NCI-H2029 treated with DMSO at 0.1 percent for 48 hours (cell line): ENCODE measurements at places on chromosomes 2 and 18.

DNA sequence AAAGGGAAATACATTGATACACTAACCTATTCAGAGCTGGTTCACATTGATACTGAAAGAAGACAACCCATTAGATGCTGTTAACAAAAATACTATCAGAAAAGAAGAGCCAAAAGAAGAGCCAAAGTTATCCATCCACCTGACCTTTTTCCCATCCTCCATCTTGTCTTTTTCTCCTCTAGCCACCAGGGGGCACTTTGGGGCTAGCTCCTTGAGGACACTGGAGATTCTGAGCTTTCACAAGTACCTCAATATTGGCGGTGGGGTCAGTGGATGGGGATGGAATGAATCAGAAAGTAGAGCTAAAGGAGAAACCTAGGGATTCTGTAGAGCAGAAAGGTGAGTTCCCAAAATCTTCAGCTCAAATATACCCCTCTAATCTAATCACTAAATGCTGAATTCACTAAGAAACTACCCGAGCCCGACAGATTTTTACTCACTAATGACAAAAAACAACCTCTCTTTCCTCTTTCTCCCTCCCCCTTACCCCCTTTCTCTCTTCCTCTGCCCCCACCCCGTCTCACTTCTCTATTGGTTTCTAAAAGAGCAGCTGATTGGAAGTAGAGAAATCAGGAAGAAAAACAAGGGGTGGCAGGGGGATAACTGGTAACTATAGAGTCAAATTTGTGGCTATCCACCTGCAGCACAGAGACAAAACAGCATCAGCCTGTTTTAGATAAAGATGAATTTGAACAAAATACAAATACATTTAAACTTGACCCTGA lies 203.3 kb downstream of the TCF4 start:
- DNase-seq: peak; percentile 5

DNA sequence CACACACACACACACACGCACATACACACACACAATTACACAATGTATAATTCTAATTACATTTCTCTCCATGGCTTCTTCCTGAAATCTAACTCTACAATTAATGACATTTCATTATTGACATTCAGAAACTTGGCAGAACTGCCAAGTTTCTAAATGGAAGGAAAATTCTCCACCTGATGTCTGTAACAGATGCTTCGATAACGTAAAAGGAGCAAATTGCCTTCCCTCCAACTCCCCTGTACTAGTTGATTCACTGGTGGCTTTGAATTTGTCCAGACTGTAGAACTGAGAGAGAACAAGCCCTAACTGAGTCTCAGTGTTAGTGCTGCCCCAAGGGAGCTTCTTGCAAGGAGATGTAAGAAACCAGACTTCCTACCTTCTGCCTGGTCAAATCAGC lies 255.1 kb upstream of the TMEM200C start:
- DNase-seq: no peak

DNA sequence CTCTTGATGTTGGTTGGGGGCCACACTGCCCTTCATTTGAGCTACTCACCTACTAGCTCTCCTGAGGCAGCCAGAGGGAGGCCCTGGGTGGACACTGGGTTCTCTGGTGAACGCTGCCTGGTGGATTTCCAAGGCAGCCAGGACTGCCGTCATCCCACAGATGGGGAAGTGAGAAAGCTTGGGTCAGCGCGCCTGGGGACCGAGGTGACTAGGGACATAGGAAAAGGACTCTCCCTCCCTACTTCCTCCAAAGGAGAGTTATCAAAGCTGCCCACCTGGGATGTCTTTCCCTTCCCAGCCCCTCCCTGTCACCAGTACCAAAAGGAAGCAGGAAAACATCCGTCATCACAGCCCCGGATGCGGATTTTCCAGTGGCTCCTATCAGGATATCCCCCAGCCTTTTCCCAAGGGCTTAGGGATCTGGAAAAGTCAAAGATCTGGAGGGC lies 3.8 kb upstream of the SEMA4C start:
- no peak for DNase-seq

- DNase-seq: peak; percentile 46
Measured at GRCh38 chr2:43484323-43484930, 111.4 kb downstream of the THADA start.

GRCh38 chr2:101771910-101772321 lies 74.4 kb downstream of the MAP4K4 start:
- no peak for DNase-seq

DNA sequence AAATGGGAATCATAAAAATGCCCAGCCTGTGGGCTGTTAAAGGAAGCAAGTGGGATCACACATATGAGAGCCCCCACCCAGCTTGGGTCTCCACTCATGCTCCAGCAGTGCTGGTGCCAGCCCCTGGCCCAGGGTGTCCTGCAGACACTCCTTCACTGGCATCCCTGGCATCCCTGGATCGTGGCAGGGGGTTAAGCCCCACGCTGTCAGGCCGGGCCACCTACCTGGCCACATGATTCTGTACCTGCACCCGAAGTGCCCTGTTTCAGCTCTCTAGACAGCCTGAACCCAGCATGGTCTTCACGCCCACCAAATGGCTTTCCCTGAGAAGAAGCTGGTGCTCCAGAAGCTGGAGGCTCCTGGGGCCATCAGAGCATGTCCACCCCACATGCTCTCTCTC lies 137.4 kb downstream of the INHBB start:
- no peak for DNase-seq

- DNase-seq: no peak
Measured at GRCh38 chr2:127783101-127783500, 27.9 kb downstream of the WDR33 start.

DNA sequence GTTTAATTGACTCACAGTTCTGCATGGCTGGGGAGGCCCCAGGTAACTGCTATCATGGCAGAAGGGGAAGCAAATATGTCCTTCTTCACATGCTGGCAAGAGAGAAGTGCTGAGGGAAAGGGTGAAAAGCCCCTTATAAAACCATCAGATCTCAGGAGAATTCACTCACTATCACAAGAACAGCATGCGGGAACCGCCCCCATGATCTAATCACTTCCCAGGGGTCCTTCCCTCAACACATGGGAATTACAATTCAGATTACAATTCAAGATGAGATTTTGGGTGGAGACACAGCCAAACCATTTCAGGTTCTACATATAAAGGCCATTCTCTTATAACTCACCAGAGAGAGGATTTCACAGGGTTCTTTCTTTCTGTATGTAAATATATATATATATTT lies 62.9 kb downstream of the VRK2 start:
- DNase-seq: no peak

DNA sequence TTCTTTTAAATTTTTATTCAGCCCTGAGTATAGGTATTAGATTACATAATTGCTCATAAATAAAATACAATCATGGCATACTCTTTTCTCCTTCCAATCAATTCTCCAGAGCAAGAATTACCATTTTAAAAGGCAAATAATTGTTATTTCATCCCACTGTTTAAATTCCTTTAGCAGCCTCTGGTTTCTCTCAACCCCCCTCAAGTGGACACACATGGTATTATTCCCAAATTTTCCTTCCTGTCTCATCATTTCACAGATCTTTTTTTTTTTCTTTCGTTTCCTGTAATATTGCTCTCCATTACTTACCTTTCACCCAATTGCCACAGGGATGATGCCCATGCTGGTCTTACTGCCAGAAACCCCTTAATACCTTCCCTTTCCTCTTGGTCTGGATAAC lies 385.2 kb downstream of the RIT2 start:
- DNase-seq: no peak

GRCh38 chr18:23270986-23271680 lies 135.8 kb downstream of the CABLES1 start:
- DNase-seq: no peak

GRCh38 chr2:17184512-17184911 lies 333.7 kb downstream of the RAD51AP2 start:
- no peak for DNase-seq

DNA sequence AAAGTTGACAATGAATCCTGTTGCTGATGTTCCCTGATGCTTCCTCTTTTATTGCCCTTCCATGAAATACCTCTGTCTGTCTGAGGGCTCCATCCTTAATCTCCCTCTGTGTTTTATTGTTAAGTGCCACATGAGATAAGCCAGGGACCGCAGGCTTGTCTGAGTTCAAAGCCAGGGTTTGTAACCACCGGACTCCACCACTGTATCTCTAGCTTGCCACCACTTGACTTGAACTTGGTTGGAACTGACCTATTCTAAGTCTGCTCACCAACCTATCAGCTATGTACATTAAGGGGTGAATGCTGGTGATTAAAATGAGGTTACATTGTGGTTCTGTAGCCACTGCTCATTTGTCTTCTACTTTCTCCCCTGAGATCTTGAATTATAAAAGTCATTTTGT lies 328.5 kb upstream of the ZEB2 start:
- DNase-seq: no peak

DNA sequence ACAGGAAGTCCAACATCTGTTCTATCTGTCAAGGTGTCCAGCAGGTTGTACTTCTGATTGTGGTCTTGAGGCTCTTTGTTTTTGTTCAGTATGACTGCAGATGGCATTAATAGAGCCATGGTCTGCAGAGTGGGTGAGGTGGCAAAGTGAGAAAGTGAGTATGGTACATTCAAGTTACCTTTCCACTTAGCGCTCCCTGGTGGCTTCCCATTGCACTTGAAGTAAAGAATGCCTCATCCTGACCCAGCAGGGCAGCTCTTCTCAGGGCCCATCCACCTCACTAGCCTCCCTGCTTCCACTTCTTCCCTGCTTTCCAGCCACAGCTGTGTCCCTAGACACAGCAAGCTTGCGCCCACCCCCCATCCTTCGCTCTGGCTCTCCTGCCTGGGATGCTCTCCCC lies 148.0 kb upstream of the ALPP start:
- DNase-seq: no peak

GRCh38 chr18:76130845-76131244 lies 364.2 kb downstream of the ZNF516 start:
- DNase-seq: no peak

GRCh38 chr2:204722691-204723090 lies 177.4 kb downstream of the PARD3B start:
- DNase-seq: no peak

DNA sequence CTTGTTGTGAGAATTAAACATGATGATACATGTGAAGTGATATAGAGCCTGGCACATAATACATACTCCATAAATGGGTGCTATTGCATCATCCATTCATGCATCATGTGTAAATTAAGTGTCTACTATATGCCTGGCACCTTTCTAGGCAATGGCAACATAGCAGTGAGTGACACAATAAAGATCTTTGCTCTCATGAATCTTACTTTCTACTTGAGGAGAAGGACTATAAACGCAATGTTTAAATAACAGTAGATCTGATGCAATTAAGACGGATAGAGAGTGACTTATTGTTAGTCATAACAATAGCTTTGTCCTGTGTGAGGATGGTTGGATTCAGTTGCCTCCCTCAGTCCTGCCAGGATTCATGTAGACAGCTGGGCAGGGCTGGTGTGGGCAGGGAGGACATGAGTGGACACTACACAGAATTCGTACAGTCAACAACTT lies 88.4 kb upstream of the NPAS2 start:
- no peak for DNase-seq

- DNase-seq: no peak
Measured at GRCh38 chr2:174444761-174445160, 42.1 kb downstream of the GPR155 start.

- DNase-seq: no peak
Measured at GRCh38 chr2:25229279-25230197, 61.2 kb upstream of the POMC start.

GRCh38 chr2:207594731-207595130 lies 30.5 kb downstream of the METTL21A start:
- no peak for DNase-seq

DNA sequence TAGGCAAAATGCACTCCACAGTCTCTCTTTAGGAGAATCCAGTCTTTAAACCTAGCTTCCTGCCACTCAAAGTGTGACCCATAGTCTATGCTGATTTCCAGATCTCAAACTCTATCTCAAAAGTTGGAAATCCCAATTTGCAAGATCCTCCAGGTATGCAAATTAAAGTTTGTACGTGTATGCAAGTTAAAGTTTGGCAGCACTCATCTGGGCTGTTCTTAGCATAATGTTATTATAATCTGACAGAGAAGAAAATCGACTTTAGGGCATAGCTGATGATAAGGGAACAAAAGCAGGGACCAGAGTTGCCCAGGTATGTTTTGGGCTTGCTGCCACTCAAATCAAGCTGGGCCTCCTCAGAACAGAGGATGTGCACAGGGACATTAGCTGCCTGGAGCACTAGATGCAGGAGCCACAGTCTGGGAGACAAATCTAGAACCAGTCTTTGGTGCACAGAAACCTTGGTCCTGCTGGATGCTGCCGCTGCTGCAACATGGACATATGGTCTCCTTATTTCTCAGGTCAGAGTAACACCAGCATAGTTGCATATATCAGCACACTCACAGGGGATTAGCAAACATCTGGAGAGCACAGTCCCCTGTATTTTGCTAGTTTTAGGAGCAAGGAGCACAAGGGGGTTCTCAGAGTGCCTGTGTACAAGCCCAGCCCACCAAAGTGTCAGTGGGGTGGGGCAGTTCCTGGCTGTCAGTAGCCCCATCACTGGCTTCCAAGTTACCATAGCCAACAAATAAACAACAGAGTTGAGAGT lies 242.6 kb downstream of the TTC32 start:
- DNase-seq: no peak

DNA sequence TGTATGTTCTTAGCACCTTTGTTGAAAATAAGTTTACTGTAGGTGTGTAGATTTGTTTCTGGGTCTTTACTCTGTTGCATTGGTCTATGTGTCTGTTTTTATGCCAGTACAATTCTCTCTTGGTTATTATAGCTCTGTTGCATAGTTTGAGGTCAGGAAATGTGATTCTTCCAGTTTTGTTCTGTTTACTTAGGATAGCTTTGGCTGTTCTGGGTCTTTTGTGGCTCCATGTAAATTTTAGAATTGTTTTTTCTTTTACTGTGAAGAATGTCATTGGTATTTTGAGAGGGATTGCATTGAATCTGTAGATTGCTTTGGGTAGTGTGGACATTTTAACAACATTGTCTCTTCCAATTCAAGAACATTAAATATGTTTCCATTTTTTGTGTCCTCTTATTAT lies 69.1 kb downstream of the ANKRD62 start:
- no peak for DNase-seq

- no peak for DNase-seq
Measured at GRCh38 chr2:1739961-1740715, 4.2 kb downstream of the PXDN start.

DNA sequence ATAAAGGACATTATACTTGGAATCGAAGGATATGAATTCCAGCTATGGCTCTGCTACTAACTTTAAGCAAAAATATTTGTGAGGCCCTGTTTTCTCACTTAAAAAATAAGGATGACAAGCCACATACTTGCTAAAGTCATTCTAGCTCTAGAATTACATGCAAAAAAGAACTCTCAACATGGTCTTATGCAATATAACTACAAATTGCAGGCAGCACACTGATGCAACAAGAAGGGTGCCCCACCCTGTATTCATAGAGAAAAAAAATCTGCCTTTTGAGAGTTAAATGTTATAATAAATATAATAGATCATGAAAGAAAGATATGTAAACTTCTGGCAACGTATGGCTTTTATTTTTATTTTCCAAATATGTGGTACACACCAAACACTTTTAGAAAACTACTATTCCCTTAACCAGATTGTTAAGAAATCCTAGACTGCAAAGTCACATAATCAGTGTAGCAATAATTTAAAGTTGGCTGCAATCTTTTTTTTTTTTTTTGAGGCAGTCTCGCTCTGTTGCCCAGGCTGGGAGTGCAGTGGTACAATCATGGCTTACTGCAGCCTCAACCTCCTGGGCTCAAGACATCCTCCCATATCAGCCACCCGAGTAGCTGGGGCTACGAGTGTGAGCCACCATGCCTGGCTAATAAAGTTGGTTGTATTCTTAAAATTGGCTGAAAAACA lies 40.2 kb upstream of the WDSUB1 start:
- DNase-seq: no peak

- DNase-seq: no peak
Measured at GRCh38 chr18:36811430-36811829, 17.4 kb downstream of the TPGS2 start.

GRCh38 chr2:147607379-147607778 lies 237.4 kb upstream of the ACVR2A start:
- DNase-seq: no peak
